ENCODE measurements at places on chromosomes 16 and 17.

DNA sequence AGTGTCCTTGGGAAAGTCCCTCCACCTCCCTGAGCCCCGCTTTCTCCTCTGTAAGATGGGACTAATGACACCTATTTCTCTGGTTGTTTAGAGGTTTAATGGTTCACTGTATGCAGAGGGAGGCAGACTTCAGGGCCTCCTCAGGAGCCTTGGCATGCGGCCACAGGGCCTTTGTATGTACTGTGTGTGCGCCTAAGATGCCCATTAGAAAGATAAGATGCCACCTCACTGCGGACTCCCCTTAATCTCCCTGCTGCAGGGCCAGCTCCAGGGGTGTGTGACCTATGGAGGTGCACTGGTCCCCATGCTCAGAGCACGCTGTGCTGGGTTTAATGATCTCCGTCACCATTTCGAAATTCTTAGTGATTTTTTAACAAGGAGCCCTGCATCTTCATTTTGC lies 59.3 kb downstream of the TMEM235 start:
- DNase-seq, result no peak

- no peak for DNase-seq
These were observed 3.6 kb downstream of the MAPK3 start for GRCh38 chr16:30119428-30119827.

DNA sequence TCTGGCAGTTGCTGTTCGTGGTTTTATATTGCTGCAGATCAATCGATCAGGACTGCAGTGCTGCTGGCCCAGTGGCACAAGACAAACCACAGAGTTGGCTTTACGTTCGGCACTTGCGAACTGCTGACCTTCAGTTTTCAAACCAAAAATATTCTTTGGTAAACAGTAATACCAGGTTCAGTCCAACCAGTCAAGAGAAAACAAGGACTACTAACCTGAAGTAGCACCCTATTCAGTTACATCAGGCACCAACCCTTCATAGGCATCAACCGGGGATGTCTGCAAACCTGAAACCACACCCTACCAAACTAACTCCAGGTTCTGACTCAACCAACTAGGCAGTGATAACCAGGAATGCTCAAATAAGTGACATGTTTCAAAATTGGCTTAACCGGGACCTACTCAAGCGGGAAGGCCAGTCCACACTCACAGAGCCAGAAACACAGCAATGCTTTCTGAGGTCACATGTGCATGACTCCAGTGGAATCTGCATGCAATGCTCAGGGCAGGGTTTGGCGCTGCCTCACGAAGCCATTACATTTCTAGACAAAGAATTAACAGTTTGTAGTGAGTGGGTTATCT lies 91.1 kb downstream of the SMG6 start:
- no peak for DNase-seq

DNA sequence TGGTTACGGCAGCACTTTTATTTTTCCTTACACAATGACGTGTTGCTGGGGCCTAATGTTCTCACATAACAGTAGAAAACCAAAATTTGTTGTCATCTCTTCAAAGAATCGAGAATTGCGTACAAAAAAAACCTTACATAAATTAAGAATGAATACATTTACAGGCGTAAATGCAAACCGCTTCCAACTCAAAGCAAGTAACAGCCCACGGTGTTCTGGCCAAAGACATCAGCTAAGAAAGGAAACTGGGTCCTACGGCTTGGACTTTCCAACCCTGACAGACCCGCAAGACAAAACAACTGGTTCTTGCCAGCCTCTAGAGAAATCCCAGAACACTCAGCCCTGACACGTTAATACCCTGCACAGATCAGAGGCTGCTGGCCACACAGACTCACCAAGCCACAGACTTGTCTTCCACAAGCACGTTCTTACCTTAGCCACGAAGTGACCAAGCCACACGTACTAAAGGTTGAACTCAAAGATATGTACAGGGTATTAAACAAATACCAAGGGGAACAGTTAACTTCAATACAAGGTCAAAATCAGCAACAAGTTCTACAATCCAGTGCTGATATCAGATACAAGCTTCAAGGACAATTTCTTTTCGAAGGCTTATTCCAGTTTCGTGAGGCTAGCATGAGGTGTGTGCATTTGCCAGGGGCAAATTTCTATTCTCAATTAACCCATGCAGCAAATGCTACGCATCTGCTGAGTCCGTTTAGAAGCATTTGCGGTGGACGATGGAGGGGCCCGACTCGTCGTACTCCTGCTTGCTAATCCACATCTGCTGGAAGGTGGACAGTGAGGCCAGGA lies 2.4 kb downstream of the ACTG1 start:
- no peak for DNase-seq

DNA sequence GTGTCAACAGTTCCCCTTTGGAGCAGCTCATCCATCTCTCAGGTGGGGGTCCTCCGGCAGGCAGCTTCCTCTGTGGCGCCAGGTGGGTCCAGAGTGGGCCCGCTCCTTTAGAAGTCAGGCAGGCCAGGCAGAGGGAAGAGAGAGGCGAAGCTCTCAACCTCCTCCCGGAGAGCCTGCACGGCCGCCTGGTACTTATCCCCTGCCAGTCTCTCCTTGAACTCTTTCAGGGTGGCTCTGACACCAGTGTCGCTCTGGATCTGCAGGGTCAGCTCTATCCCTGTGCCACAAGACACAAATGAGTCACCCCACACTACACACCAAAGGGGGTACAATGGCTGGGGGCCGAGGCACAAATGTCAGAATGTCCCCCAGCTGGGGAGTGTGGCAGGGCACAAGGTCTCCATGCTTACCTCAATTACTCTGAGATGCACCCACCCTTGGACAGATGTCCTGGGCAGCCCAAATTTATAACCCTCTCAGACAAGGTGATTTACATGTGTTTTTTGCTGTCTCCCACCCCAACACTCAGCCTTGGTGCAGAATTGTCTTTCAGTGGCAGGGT lies 13.6 kb downstream of the SMCR8 start:
- DNase-seq, result no peak

- no peak for DNase-seq
These were observed 17.3 kb upstream of the PSMD7 start for GRCh38 chr16:74279266-74279665.

DNA sequence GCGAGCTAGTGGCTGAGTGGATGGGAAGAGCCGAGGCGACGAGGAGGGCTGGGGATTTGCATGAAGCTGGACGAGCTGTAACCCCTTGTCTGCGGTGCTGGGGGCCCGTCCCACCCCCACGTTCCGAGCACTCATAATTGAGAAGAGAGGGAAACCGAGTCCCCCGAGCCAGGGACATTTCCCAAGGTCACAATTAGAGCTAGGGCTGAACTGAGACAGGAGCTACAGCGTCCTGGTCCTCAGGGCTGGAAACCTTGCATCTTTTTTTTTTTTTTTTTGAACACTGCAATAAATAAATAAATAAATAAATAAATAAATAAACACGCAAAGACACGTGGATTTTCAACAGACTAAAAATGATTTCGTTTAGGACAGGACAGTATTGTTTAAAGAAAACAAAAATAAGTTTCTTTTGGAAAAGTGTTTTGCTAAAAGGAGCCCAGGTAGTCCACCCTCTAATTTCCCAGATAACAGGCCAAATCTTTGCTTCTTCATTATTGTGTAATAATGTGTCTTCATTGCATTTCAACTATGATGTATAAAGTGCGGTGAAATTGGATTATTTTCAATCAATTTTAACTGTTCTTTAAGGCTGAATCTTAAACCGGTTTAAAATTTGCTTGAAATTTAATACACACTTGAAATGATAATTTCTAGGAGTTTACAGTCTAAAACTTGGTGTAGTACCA lies 992 bp downstream of the GDPD1 start:
- DNase-seq, result no peak

DNA sequence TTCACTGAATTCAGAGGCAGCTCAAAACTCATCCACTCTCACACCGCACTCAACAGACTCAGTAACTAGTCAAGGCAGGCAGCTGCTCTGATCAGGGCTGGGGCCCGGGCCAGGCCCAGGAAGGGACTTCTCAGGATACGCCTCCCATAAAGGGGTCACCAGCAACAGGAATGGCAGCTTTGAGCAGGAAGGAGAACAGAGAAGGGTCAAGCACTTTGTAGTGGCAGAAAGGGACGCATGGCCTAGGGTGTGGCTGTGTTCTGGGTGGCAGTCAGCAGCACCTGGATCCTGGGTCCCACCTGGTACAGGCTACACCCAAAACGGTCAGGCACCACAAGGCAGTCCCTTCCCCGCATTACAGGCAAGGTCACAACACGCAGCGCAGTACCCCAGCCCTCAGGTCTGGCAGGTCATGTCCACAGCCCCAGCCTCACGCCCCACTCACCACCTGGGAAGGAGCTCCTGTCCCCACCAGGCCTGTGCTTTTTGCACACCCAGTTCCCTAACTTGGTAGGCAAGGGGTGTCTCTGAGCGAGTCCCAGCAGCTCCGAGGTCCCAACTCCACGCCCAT lies 99.7 kb downstream of the ZNF778 start:
- no peak for DNase-seq

- peak; percentile 70 for DNase-seq
These were observed 10.5 kb downstream of the ST3GAL2 start for GRCh38 chr16:70428178-70428998.

DNA sequence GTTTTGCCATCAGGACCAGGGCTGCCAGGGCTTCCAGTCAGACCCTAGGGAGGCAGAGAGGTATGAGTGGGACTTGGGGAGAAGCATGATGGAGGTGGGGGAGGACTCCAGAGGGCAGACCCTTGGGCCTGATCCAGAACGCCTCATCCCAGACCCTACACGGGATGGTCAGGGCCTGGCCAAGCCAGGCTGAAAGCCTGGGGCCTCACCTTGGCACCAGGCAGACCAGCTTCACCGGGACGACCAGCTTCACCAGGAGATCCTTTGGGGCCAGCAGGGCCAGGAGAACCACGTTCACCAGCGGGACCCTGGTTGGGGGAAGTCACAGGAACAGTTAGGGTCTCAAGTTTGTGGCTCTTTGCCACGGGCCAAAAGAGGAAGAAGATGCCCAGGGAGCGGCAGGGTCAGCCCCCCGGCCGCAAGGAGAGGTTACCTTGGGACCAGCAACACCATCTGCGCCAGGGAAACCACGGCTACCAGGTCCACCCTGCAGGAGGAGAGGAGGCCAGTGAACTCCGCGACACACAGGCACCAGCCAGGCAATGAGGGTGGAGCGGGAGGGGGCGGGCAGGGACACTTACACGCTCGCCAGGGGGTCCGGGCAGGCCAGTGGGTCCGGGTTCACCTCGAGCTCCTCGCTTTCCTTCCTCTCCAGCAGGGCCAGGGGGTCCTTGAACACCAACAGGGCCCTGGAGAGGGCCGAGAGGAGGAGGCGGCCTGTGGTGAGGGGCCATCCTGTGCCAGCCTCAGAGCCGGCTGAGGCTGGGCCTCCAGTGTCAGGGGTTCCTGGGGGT lies 7.1 kb downstream of the COL1A1 start:
- no peak for DNase-seq

GRCh38 chr17:6099492-6099891 lies 29.3 kb downstream of the WSCD1 start:
- no peak for DNase-seq

- peak; percentile 48 for DNase-seq
These were observed 172.9 kb downstream of the STX8 start for GRCh38 chr17:9402590-9403199.

GRCh38 chr16:505479-506245 lies 21.9 kb upstream of the CAPN15 start:
- no peak for DNase-seq

- DNase-seq, result no peak
These were observed 1.7 kb upstream of the NLRC3 start for GRCh38 chr16:3578610-3579551.
